ENCODE measurements at places on chromosomes 1 and 21.

DNA sequence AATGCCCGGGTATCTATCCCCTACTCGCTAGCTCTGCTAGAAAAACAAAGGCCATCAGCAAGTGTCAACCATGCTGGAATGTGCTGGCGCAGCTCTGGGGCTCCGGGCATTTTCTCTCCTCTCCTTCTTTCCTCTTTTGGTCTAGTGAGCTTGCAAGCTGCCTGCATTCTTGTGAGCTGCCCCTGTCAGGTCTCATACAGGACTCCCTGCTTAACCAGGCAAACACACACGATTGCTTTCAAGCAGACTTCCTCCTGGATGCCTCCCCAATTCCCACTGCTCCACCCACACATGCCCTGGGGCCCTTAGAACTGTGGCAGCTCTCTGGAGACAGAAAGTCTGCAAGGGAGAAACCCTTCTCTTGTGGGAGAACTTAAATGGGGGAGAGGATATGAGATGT is 35.7 kb upstream of the SUCO start:
- DNase-seq, result peak; percentile 37

DNA sequence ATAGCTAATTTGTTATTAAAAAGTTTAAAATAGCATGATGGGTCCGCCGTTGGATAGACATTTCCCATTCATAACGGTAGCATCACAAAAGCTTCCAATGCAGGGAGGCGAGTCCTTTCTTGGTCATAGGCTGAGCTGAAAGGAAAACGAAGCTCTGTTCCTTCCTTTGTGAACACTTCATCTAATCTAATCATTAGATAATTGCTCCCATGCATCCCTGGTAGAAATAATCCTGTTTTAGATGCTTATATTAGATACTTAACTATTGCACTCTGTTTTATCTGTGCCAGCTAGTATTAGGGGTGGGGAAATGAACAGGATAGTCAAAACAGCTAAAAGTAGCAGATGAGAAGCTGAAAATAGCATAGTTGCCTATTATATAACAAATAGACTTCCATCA is 215.0 kb downstream of the SLC35F3 start:
- no peak for DNase-seq

- no peak for DNase-seq
Measured at GRCh38 chr1:164804366-164804765, 245.4 kb downstream of the PBX1 start.

- DNase-seq, result no peak
Measured at GRCh38 chr1:116340506-116341231, 32.4 kb upstream of the ATP1A1 start.

- no peak for DNase-seq
Measured at GRCh38 chr1:42259059-42259738, 75.8 kb downstream of the FOXJ3 start.

DNA sequence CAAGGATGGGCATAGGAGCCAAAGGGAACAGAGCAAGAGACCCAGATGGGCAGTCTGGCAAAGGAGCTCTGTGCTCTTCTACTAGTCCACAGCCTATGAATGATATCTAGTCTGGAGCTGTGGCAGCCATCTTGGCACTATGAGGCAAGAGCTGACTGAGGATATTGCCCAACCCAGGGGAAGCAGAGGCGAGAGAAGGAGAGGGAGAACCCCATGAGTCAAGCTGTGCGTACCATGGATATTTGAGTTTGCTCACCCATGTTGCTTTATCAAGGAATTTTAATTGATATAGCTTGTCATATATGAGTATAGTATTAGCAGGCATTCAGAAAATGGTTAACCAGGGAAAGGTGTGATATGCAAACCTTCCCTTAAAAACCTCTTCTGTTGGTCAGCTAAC is 420.9 kb downstream of the PRDM2 start:
- DNase-seq, result no peak

All from WTC11 (cell line).